NCI-H1105 (cell line): ENCODE measurements at places on chromosomes 5 and 9.

DNA sequence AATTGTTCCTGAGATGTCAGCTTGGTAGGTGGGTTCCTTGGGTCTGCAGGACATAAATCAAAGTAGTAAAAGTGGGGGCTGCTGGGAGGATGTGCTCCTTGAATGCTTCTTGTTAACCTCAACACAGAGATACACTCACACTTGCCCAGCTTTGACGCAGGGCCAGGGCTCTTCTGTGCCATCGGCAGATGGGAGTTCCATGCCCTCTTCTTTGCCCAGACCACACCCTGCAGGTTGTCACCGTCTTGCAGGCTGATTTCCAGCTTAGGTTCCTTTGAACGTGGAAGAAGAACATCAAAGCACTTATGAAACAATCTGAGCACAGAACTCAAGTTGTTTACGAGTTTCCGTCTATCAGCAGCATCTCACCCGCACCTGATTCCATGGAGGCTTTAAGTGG lies 11.0 kb downstream of the DBH start:
- DNase-seq: no peak

DNA sequence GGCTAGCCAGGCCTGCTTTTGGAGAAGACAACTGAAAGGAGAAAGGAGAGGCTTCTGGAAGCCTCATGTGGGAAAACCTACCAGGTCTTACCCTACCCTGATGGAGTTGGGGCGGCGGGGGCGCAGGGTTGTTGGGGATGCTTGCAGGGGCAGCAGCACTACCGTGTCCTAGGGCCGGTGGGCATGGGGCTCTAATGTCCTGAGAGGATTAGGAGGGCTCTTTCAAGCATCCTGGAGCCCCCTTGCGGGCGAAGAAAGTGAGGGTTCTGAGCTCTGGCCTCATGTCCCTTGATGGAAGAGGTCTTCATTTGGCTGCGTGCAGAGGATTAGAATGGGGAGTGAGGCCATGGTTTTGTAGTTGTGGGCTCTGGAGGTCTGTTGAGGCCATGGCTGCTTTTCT lies 86.9 kb upstream of the PITX1 start:
- DNase-seq: no peak

GRCh38 chr9:34948451-34948850 lies 9.6 kb upstream of the PHF24 start:
- no peak for DNase-seq

GRCh38 chr5:145848854-145849253 lies 13.7 kb upstream of the PRELID2 start:
- DNase-seq: no peak

- no peak for DNase-seq
These were observed 105.3 kb downstream of the PAX5 start for GRCh38 chr9:36928670-36929349.
